Osteocyte (in vitro differentiated cells): ENCODE measurements at places on chromosomes 1 and 21.
A peak's percentile ranks its signal among the peaks of the same experiment; 100 is the strongest.

DNA sequence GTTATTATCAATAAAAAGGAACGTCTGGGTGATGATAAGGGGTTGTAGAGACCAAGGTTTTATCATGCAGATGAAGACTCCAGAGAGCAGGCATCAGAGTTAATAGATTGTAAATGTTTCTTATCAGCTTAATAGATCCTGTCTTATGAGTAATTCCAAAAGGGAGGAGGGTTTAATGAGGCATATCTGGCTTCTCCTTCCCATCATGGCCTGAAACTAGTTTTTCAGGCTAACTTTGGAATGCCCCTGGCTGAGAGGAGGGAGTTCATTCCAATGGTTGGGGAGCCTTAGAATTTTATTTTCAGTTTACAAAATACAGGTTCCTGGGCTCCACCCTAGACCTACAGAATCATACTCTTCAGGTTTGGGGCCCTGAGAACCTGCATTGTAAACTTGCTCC lies 13.5 kb downstream of the PLA2G2D start:
- DNase-seq, result no peak

DNA sequence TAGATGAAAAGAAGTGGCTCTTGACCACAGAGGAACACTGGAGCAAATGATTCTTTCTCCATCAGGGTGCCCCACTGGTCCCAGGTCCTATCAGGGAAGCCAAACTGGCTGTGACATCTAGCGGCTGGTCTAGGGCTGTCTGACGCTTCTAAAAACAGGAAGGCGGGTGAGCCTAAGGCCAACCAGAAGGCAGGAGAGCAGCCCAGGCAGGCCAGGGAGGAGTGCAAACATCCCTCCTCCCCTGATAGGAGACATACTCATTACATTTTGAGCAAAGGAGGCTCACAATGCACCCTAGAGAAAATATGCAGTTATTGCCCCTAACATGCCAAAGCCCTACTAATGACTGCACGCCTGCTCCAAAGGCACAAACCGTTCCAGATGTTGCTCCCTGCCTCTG lies 10.4 kb upstream of the FOXE3 start:
- DNase-seq, result no peak

- no peak for DNase-seq
These were observed 176.9 kb upstream of the PRMT6 start for GRCh38 chr1:106879538-106879937.

DNA sequence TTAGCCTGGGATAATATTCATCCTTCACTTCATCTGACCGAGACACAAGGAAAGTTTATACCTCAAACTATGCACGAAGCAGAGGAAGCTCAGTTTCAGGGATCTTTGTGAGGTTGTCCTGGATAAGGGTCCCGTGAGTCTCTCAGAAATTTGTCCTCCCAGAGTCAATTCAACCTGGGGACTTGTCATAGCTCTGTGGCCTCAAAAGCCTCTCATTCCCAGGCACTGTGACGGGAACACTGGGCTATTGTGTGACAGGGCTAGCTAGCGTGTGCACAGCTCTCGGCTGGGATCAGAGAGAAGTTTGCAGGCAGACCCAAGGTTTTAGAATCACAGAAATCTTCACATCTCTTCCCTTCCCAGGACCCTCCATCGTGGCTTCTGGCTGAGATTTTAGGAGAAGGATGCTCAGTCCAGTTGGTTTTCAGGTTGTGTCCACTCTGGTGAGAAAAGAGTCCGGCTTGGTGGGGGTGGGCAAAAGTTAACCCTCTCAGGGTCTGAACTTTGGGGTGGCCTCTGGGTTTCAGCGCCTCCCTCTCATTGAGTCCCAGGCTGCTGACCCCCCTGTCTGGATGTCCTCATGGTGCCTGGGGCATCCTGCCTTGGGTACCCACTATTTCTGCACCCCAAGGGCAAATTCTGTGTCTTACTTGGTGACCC lies 20.4 kb upstream of the LBR start:
- no peak for DNase-seq

- no peak for DNase-seq
These were observed 113.1 kb downstream of the PBX1 start for GRCh38 chr1:164671966-164672571.

- DNase-seq, result no peak
These were observed 16.8 kb downstream of the PTAFR start for GRCh38 chr1:28159680-28160079.

GRCh38 chr1:156658496-156658895 lies 16.6 kb downstream of the BCAN start:
- no peak for DNase-seq

DNA sequence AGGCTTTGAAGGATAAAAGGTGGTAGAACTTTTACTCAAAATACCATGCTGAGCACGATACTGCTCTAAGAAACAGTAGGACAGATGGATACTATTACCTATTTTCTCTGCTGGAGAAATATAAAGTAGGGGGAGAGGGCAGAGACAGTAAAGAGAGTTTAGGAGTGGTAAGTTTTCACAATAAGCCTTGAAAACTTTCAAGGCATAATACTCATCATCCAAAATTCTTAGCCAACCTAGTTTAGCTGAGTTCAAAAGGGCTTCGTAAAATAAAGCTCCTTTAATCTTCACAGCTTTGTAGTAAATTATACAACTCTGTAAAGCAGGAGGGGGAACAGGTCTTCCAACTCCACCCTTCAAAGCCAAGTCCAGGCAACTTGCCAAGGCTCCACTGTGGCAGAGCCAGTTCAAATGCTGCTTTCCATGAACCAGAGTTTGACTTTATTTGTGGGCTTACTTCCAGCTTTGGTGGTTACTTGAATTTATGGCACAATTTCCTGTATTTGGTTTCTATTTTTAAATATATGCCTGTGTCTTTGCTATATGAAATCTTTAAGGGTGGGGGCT lies 15.5 kb downstream of the TEX38 start:
- no peak for DNase-seq

GRCh38 chr1:41784531-41785274 lies 134.0 kb downstream of the HIVEP3 start:
- no peak for DNase-seq

GRCh38 chr21:44427241-44428120 lies 27.8 kb upstream of the LRRC3 start:
- DNase-seq, result peak; percentile 81

DNA sequence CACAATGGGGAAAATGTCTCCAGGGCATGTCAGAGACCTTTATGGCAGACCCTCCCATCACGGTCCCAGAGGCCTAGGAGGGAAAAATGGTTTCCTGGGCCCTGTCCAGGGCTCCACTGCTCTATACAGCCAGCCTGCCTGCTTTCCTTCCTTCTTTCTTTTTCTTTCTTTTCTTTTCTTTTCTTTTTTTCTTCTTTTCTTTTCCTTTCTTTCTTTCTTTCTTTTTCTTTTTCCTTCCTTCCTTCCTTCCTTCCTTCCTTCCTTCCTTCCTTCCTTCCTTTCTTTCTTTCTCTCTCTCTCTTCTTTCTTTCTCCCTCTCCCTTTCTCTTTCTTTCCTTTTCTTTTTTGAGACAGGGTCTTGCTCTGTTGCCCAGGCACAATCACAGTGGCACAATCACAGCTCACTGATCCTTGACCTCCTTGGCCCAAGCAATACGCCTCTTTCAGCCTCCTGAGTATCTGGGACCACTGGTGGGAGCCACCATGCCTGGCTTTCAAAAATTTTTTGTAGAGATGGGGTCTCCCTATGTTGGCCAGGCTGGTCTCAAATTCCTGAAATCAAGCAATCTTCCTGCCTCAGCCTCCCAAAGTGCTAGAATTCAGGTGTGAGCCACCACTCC lies 106.9 kb downstream of the BACH1 start:
- no peak for DNase-seq

DNA sequence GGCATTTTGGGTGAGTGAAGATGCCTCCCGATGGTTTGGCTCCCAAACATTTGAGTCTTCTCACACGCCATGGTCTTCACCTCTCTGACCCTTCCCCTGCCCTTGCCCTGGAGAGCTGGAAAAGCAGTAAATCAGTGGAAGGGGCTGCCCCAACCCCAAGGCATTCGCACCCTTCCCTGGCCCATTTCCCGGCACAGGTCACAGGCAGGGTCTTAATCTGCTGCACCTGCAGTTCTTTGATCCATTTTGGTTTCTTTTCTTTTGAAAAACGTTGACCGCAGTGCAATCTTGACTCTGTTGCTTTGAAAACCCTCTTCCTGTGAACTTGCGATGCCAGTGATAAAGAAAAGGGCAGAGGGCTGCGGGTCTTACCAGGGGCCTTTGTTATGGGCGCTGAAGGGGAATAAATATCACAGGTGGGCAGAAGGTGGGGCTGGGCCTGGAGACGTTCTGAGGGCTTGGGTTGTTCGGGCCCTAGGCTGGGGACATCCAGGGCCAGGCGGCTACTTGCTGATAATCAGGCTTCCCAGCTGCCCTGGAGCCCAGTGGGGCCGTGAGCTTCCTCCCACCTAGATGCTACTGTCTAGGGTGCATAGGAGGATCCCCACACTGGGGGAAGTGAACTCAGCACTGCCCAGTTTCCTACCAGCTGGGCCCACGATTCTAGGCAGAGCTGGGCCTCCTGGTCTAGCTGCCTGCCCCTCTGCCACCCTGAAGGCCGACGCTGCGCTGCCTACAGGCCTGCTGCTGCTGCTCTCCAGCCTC lies 38.6 kb upstream of the EPS8L3 start:
- no peak for DNase-seq

GRCh38 chr21:33238565-33239255 lies 9.0 kb downstream of the IFNAR2 start:
- DNase-seq, result no peak

GRCh38 chr1:187977298-187977697 lies 1148.5 kb downstream of the PLA2G4A start:
- no peak for DNase-seq

DNA sequence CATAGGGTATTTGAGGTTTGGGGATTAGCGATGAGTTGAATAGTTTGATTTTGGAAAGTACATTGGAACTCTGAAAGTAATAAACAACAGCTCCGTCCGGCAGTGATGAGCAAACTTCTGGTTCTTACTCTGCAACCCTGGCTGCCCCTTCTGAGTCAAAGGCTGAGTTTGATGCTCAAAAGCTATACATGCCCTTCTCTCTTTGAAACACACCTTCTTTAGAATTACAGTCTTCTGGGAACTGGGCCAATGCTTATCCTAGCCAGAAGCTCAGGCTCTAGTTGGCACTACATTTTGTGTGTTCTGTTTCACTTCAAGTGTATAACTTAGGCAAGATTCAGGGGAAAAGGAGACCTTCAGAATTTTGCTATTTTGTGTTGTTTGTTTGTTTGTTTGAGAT lies 9.3 kb downstream of the AHCYL1 start:
- DNase-seq, result no peak

DNA sequence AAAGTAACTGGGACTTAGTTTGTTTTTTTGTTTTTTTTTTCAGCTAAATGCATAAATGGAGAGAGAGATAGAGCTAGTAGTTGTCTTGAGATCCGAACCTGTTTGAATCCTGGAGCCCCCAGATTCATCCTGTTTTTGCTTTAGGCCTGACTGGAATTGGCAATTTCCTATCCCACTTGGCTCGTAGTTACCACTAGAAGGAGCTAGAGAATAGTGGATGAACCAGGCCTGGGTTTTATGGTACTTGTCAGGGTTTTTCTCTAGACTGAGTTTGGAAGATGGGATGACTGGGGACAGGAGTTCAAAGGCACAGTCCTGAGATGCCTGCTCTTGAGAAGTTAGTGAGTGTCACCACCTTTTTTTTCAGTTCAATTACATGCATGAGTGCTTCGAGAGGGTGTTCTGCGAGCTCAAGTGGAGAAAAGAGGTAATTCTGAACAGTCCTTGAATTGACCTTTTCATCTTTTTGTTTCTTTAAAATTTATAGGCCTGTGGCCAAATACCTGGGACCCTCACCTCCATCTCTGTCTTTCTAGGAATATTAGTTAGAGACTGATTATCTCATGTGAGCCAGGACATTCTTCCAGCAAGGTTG lies 23.4 kb downstream of the CELF3 start:
- no peak for DNase-seq

- DNase-seq, result peak; percentile 54
These were observed 14.0 kb downstream of the PPIE start for GRCh38 chr1:39752703-39753102.

DNA sequence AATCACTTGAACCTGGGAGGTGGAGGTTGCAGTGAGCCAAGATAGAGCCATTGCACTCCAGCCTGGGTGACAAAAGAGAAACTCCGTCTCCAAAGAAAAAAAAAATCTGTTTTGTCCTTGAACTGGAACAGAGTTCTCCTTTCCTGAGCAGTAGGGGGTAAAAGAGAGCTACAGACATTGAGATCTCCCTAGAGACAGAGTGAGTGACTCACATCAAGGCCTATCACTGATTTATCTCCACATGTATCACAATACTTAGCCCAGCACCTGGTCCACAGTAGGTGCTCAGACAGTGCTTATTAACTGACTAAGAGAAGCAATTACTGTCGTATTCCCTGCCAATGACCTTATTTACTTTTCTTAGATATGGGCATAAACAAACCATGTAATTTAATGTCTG lies 354.1 kb upstream of the C1orf87 start:
- DNase-seq, result no peak

DNA sequence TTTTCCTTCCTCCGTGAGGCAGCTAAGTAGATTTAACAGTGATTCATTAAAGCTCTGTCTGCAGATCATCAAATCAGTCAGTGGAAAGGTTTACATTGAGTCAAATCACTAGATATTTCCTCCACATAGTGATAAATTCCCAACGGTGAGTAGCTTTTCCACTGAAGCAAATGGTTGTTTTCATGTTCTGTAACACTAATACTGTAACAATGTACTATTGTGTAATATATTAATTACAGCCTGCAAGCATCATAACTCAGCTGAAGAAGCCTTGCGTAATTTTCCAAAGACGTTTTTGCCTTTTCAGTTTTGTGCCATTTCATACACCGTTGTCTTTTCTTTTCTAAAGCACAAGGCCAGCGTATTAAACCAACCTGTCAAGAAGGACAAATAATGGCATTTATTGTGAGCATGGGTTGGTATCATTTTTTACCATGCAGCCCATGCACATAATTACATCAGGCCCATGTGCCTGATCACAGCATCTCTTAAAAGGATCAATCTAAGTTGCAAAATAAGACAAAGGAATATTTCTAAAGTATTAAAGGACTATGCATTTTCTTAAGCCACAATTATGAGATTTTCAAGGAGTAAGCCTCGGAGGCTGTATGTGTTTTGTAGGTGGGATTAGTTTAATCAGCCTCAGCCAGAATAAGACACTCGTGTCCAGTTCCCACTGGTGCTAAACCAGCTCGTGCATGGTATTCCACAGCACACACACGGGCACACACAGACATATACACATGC lies 16.7 kb upstream of the PDE9A start:
- DNase-seq, result no peak

DNA sequence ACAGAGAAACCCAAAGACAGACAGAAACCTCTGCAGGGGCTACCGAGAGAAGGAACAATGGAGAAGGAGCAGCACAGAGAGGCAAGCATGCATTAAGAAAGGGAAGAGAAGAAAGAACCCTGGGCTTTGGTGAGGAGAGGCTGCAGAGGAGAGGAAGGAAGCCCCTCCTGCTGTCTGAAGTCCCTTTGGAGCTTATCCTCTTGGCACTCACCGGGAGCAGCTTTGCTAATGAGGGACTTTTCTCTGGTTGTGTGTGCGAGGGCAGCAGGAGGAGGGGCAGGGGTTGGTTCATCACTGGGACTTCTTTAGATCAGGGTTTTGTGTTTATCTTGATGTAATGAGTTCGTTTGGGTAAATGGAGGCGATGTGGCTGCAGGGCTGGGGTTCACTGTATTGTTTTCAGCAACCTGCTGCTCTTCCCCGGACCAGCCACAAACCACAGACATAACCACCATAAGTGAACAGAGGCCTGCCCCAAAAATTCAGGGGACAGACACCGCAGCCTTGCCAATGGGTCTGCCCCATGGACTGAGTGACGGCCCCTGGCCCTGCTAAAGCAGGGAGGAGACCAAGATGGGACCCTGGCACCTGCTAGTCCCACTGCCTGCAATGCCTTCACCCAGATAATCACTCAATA lies 100.6 kb downstream of the KCND3 start:
- DNase-seq, result no peak
